Neural crest cell (in vitro differentiated cells): ENCODE measurements at places on chromosomes 13 and 19.
A peak's percentile ranks its signal among the peaks of the same experiment; 100 is the strongest.

DNA sequence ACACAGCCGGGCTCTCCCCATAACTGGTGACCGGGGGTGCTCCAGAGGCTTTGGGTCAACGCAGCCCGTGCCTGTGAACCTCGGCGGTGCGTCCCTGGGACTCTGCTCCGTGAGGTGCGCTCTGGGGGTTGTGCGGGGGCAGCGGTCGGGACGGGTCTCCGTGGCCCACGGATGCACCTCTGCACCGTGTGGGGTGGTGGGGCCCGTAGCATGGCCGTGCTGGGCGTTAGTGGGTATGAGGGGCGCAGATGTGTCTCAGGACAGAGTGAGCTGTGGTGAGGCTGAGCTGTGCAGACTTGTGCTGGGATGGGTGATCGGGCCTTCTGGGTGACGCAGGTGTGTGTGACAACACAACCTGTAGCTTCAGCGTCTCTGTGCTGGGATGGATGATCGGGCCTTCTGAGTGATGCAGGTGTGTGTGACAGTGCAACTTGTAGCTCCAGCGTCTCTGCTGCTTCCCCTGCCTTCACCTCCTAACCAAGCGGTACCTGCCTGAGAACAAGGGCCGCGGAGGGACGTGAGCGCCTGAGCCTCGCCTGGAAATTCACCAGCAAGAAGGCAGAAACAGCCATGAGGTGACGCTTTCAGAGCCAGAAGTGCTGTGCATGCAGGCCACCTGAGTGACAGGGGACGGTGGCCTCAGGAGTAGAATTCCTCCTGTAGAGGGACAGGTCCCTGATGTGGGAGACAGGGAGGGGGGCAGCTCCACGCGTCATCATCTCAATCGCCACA lies 599 bp downstream of the ZNF331 start:
- DNase-seq, result no peak

DNA sequence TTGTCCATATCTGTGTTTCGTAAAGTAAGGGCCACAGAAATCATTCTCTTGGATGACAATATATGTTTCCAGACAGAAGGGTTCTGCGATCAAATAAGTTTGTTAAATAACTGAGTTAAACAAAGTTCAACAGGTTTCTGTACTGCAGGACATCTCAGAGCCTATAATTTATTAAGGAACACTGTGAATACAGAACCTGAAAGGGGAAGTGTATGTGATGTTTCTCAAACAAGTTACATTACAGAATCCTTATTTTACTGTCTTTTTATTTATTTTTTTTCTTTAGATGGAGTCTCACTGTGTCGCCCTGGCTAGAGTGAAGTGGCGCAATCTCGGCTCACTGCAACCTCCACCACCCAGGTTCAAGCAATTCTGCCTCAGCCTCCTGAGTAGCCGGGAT lies 55.4 kb upstream of the GTF2F2 start:
- DNase-seq, result no peak

GRCh38 chr13:99647596-99647985 lies 146.3 kb downstream of the TM9SF2 start:
- no peak for DNase-seq

GRCh38 chr13:40228990-40229389 lies 437.5 kb downstream of the FOXO1 start:
- DNase-seq, result no peak

GRCh38 chr19:17455308-17456123 lies 5.2 kb downstream of the NXNL1 start:
- DNase-seq, result no peak

- DNase-seq, result no peak
Observed at GRCh38 chr19:43719378-43719868, 3.5 kb downstream of the IRGC start.

DNA sequence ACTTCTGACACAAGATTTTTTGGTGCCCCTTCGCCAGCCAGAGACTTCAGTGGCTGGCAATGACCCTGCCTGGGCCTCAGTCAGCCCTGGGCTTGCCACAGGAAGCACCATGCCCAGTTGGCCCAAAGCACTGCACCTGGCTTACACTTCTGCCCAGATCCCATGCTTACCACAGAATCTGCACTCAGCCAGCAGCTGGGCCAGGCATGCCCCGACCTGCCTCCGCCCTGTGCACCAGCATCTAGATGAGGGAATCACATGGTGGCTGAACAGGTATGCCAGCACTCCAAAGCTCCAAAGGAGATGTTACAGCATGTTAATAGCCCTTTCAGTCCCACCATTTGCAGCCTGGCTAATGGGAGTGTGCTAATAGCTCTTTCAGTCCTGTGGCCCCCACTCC lies 690.9 kb downstream of the SLITRK6 start:
- DNase-seq, result no peak

GRCh38 chr13:113667771-113668490 lies 912 bp downstream of the GRK1 start:
- no peak for DNase-seq

DNA sequence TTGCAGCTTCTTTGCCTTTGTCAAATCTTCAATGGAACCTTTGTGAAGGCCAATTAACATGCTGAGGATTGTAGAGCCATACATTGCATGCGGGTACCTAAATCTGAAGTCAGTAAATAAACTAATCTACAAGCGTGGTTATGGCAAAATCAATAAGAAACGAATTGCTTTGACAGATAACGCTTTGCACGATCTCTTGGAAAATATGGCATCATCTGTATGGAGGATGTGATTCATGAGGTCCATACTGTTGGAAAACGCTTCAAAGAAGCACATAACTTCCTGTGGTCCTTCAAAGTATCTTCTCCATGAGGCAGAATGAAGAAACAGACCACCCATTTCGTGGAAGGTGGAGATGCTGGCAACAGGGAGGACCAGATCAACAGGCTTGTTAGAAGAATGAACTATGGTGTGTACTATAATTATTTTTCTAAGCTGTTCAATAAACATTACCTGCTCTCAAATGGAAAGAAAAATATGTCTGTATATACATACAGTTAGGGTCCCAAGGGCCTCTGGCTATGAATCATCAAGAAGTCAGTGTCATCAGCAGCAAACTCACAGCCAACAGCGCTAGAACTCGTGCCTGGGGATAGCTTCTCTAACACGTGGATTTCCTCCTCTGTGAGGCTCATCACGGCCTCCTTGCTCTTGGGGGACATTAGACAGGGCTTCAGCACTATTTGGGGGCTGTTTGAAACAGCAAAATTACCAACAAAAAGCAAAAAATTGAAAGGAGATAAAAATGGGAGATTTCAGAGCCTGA lies 2.9 kb upstream of the CD70 start:
- DNase-seq, result no peak

DNA sequence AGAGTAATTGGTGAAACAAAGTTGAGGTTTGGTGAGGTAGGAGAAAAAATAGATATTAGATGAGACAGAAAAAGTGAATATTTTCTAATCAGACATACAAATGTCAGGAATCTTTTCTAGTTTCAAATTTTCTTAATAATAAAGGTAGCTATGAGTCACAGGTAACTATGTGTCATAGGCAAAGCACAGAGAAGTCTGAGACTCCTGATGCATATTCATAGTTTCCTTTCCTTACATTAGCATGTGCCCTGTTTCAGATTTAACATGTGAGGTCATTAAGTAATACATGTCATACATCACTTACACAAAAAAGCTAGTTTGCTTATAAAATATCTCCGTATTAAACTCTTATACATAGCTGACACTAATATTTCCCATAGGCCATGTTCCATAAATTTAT lies 1141.3 kb upstream of the PCDH20 start:
- no peak for DNase-seq

GRCh38 chr19:20051841-20052768 lies 12.8 kb upstream of the ZNF682 start:
- peak; percentile 81 for DNase-seq

DNA sequence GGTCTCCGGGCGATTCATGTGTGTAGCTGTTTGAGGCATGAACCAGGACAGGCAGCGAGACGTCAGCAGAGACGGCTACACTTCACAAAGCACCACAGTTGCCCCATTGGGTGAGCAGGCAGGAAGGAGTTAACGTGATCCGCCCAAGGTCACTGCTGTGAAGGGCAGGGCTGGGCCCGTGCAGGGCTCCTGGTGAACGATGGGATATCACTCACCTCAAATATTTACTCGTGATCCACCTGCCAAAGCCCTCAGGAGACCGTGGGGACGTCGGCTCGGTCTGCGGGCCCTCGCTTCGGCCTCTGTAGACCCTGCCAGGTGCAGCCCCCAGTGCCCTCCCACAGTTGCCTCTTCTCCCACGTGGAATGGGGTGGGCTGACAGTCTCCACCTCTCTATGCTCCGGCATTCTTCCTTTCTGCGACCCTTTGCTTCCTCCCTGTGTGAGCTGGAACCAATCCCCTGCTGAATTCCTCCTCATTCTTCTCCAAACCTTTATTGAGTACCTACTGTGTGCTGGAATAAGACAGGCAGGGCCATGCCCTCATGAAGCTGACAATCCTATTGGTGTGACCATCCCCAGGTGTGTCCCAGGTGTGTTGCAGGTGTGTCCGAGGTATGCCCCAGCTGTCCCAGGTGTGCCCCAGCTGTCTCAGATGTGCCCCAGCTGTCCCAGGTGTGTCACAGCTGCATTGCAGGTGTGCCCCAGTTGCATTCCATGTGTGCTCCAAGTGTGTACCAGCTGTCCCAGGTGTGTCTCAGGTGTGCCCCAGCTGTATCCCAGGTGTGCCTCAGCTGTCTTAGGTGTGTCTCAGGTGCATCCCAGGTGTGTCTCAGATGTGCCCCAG lies 2.0 kb upstream of the GRK1 start:
- DNase-seq, result peak; percentile 14

- no peak for DNase-seq
Observed at GRCh38 chr13:46523972-46524752, 28.8 kb upstream of the LRCH1 start.

DNA sequence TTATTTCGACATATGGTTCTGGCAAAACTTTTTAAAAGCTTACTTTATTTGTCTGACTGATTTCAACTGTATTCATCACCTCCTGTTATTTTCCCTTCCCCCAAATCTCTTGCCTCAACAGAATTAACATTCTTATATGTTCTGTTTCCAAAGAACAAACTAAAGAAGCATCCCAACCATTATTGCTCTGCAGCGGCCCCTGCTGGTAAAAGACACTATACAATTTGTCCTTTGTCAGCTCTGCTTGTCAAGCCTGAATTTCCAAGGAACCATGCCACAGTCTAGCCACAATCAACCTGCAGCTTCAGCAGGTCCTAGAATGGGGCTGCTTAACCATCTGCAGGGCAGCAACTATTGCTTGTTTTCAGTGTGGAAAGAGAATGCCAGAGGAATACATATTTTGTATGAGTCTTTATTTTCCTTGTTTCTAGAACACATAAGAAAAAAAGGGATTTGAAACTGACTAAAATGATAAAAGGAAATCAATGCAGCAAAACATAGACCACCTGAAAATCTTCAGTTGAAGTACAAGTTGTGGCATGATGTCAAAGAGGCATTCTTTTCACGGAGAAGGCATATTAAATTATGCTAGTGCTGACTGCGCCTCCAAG lies 845.3 kb downstream of the DIAPH3 start:
- peak; percentile 88 for DNase-seq

GRCh38 chr19:2014731-2015607 lies 545 bp downstream of the BTBD2 start:
- DNase-seq, result no peak

DNA sequence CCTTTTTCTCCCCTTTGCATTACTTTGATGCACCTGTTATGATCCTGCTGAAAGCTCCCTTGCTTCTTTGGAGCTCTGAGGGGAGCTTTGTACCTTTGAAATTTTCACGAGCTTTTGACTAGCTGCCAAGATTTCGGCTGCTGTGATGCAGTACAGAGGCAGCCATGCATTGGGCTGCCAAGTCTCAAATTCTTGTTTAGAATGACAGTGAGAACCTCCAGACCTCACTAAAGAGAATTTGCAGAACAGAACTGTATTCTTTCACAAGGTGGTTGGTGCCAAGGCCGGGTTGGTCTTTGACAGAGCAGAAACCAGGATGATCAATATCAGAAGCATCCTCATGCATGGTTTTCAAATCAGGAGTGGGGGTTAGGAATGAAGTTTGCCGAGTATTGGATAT lies 414.8 kb downstream of the GPC5 start:
- DNase-seq, result no peak

DNA sequence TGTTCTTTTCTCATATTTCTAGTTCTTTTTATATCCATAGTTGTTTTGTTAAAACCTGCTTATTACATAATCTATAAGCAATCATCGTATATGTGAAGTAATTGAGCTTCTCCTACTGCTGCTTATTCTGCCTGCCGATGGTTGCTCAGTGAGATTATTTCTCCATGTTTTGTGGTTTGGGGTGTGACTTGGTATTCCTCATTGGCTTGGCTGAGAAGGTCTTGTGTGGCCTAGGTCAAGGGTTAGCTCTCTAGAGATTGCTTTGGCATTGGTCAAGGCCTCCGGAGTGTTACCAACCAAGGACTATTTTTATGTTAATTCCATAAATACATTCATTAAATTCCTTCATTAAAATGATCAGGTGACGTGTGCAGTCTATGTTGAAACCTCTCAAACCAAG lies 302.8 kb downstream of the MYO16 start:
- no peak for DNase-seq

DNA sequence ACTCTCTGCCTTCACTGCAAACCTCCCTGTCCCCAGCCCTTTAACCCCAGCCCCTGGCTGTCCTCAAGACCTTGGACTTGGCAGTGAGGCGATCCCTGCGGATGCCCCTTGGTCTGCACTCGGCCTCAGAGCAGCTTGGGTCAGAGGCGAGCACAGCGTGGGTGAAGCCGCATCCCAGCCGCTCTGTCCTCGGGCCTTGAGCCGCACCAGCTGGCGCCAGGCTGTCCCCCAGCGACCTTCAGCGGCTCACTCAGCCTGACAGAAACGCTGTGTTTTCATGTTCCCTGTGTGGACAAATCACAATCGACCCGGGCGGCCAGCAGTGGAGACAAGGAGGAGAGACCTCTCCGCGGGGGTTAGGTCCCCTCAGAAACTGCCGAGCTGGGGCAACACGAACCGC lies 52.0 kb downstream of the GNG7 start:
- no peak for DNase-seq

DNA sequence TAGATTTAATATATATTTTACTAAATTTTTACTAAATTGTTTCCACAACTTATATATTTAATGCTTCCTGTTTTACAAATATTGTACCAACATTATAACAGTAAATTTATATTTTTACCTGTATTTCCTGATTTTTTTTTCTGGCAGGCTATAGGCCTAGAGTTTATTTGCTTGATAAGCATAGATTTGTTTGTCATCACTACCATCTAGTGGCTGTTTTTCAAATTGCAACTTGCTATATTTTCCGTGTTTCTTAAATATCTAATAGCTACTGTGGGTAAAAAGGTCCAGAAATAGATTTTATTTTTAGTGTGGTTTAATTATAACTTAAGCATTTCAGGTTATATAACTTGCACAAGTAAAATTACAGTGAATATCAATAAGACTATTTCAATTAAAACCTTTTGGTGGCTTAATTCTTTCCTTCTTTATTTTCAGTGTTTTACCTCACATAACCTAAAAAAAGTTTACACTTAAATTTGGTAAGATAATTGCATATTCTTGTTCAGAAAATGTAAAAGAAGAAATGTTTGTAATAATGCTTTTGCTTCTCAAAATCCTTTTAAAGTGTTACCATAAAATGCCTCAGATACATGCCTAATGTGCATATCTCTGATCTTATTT lies 60.6 kb downstream of the NDFIP2 start:
- no peak for DNase-seq
